ENCODE measurements at places on chromosomes 7 and 10.

DNA sequence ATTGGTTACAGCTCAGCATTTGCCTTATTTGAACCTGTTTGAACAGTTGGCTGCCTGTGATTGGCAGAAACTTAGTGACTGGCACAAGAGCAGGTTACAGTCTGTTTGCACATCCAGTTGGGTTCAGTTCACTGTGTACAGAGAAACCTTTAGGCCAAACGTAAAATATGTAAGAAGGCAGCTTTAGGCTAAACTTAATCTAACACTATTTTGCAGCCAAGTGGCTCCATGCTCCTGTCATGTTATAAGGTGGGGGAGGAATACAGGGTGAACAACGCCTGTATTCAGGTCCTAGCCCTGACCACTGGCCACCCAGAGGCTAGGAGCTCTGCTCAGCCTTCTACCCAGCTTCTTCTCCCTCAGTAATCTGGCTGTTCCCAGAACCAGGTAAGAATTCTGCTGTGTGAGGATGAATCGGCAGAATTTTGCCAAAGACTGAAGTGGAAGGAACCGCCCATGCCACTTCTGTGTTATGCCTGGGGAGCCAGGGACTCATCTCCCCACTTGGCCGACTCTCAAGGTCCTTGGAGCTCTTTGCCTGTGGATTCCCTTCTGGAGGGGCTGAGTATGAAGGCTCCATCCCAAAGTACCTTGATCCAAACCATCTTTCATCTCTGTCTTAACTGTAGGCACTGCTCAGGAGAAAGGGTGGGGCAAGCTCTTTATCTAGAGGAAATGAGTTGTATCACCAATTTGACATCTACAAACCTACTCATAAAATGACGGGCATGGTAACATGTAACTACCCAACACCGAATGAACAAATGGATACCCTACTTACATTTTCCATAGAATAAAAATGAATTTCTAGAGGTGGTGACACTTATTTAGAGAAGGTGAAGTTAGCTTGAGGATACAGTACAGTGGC is 164.4 kb upstream of the NAMPT start:
- no peak for DNase-seq

DNA sequence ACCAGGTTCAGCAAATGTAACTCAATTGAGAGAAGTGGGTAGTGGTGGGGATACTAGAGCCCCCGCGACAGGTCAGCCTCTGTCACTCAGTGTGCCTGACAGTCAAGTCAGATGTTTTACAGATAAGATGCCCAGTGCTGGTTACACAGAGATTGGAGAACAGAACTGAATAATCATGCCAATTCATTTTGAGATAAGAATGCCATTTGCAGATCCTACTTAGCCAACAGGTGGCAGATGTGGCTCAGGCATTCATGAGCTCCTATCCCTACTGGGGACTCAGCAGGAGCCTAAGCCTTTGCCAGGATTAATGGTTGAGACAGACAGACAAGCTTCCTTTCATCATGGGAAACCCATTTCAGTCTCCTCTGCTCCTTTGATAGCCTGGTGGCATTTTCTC is 137.8 kb downstream of the MAPK8 start:
- no peak for DNase-seq

GRCh38 chr7:25982684-25983083 is 169.3 kb upstream of the NFE2L3 start:
- no peak for DNase-seq

- no peak for DNase-seq
These were observed 27.8 kb downstream of the COA1 start for GRCh38 chr7:43701500-43701854.

DNA sequence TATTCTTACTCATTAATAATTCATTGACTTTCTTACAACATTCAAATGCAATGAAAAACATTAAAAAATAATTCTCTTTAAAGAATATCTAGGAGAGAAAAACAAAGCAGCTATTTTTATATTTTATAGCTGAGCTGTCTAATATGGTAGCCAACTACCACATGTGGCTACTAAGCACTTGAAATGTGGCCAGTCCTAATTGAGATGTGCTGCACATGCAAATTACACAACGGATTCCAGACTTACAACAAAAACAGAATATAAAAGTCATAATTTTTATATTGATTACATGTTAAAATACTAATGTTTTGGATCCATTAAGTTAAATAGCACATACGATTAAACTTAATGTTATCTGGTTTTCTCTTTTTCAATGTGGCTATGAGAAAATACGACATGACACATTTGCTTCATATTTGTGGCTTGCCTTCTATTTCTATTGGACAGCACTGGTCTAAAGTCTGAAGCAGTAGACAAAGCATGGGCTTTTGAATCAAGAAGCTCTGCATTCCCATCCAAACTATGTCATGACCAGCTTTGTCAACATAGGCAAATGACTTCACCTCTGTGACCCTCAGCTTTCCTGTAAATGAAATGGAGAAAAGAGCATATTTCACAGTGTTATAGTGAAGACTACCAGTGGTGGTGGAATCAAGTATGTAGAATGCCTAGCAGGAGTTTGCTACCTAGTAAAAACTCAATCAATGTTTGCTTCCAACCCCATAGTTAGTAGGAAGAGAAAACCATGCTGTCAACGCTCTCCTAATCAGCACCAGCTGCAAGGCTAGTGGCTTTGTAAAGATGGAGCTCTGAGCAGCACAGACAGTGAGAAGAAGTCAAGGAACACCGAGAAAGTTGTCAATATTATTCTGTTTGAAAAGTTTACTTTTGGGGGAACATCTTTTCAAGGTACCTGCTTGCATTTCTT is 37.1 kb upstream of the GDF10 start:
- DNase-seq = no peak
